ENCODE measurements at places on chromosomes 4 and X.
A peak's percentile ranks its signal among the peaks of the same experiment; 100 is the strongest.

DNA sequence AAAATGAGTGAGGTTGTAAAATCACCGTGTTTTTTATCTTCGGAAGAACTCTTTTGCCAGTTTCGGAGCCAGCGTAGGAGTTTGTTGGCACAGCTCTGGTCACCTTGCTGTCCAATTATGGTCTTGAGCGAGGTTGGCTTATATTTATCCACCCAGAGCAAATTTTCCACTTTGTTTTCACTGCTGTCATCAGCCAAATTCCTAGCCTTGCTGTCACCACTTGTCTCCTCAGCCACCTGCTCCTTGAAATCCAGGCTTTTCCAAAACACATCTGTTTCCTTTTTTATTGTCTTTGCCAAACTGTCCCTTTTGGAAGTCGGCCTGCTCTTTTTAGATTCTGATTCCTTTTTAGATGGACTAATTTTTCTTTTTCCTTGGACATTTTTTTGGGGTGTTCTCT lies 57.6 kb downstream of the RFC1 start:
- DNase-seq = no peak

- DNase-seq = no peak
These were observed 607.1 kb upstream of the DIPK2B start for GRCh38 chrX:45807572-45808425.

DNA sequence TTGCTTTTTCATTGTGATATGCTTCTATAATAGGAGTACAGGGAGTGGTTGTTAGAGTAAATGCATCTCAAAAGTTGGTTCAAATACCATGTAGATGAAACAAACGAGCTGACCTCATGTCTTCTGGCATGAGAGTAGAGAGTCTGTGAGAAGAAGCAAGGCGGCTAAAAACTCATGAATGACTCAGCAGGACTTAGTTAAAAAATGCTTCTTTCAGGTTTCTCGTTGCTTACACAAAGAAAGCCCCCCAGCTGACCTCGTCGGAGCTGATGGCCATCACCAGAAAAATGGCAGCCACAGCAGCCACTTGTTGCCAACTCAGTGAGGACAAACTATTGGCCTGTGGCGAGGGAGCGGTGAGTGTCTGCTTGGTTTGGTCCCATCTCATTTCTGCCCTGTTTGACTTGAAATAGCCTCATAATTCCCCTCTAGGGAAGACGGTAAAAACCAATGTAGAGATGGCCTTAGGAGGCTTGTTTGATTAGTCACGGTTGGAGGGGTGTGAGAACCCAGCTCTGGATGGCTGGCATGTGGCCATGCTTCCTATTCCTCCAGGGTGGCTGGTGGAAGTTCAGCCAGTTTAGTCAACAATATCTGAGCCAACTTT lies 14.5 kb downstream of the AFP start:
- DNase-seq = peak; percentile 56

- DNase-seq = no peak
These were observed 84.4 kb downstream of the PPARGC1A start for GRCh38 chr4:23805450-23805851.

DNA sequence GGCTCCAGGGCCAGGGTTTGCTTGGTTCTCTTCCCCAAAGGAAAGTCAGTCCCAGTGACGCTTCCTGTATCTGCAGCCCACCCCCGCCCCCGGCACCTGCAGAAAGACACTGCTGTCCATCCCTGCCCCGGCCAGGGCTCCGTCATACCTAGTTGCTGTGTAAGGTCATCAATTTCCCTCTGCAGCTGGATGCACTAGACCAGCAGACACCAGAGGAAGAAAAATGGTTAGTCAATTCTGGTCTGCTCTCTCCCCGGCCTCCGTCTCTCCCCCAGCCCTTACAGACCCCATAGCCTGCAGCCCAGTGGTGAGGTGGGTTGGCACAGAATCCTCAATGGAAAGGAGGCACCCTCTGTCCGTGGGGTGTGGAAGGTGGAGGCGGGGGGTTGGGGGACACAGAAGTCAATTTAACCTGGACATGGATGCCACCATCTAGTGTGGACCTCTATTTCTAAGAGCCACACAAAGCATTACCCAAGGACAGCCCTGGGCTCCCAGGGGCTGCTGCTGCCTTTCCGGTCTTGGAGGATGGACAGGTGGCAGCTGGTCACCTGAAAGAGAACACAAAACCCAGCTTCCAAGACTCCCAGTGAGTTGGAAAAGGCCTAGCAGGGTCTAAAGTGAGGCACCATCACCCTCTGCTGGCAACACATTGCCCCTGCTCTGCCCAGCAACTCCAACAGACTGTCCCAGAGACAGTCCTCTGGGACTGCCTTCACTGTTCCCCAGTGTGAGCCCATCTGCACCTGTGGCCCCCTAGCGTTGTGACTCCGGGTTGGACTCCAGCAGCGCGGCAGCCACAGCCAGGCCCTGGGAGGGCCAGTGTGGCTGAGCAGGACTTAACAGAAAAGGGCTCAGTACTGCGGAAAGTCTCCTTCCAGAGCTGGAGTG lies 40.2 kb upstream of the NHSL2 start:
- no peak for DNase-seq

DNA sequence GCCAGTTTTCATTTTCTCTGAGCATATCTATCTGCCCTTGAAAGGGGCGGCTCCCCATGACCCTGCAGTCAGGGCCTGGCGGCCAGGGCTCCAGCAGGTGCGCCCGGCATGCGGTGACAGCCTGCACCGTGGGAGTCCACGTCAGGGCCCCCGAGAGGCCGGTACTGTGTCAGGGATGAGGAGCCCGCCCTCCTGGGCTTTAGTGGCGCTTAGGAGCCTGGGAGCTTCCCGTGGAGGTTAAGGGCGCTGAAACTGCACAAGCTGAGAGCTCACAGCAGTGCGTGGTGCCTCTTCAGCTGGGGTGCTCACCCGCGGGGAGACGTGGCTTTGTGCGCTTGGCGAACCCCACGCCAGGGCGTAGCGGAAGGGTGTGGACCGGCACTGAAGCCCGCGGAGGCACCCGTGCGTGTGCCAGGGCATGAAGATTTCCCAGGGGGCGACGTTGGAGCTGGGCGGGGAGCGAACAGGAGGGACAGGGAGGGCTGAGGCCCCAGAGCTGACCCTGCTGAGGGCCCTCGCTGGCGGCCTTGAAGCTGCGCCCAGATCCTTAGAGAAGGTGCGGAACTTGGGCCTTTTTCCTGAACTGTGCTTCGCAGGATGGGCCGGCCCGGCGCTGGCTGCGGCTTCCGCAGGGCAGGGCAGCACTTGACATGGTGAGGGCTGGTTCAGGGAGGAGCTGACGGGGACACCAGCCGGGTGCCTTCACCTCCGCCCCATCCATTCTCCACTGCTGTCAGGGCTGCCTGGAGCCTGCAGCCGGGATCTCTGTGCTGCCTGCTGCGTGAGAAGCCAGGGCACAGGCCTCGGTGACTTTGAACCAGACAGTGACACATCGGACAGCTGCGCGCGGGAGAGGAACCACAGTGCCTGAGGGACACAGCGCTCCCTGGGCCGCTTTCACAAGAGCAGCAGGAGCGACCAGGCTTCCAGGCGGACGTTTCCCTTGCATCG lies 32.9 kb downstream of the HTT-AS start:
- DNase-seq = no peak

DNA sequence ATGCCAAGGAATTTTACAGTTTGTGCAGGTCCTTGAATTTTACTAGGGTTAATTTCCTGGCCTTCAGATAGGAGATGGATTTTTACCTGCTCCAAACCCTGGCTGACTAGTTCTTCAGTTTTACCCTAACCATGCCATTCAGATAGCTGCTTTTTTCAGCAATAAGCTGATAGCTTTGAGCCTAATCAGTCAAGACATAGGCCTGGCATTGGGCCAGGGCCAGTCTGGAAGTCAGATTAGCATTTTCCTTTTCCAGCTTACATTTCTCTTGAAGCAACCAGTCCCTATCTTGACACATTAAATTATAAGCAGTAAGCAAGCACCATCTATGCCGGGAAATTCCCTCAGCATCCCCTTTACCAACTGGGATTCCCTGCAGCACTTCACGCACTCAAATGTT lies 177.1 kb downstream of the ADGRA3 start:
- DNase-seq = no peak

- no peak for DNase-seq
These were observed 348.5 kb downstream of the OPHN1 start for GRCh38 chrX:68084765-68085164.

All from NCI-H2081 treated with DMSO at 0.1 percent for 48 hours (cell line).